ENCODE measurements at places on chromosomes 4 and X.

DNA sequence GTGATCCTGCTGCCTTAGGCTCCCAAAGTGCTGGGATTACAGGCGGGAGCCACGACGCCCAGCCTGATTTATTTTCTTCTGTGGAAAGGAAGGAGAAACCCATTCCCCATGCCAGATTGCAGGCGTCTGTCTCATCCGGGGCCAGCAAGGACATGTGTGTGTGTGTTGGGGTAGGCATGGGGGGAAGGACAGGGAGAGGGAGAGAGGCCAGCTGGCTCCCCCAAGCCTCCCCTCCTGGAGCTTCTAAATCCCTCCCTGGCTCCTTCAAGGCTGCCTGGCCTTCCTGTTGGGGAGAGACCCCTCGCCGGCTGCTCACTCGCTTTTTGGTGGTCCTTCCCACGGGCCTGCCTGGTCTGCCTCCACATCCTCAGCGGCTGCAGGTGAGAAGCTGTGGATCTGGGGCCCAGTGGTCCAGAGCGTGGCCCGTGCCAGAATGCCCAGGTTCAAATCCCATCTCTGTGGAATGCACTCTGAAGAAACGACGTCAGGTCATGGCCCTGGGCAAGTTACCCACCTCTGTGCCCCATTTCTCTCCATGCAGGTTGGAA lies 1.3 kb upstream of the PLXNB3 start:
- DNase-seq: no peak

- DNase-seq: no peak
These were observed 364.7 kb downstream of the PCDH7 start for GRCh38 chr4:31084806-31085416.

DNA sequence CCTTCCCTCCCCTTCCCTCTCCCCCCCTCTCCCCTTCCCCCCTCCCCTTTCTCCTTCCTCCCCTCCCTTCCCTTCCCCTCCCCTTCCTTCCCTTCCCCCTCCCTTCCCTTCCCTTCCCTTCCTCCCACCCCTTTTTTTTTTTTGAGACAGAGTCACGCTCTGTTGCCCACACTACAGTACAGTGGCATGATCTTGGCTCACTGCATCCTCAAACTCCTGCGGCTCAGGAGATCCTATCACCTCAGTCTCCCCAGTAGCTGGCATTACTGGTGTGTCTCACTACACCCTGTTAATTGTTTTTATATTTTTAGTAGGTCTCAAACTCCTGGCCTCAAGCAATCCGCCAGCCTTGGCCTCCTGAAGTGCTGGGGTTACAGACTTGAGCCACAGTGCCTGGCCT lies 66.6 kb downstream of the TBC1D9 start:
- DNase-seq: no peak

DNA sequence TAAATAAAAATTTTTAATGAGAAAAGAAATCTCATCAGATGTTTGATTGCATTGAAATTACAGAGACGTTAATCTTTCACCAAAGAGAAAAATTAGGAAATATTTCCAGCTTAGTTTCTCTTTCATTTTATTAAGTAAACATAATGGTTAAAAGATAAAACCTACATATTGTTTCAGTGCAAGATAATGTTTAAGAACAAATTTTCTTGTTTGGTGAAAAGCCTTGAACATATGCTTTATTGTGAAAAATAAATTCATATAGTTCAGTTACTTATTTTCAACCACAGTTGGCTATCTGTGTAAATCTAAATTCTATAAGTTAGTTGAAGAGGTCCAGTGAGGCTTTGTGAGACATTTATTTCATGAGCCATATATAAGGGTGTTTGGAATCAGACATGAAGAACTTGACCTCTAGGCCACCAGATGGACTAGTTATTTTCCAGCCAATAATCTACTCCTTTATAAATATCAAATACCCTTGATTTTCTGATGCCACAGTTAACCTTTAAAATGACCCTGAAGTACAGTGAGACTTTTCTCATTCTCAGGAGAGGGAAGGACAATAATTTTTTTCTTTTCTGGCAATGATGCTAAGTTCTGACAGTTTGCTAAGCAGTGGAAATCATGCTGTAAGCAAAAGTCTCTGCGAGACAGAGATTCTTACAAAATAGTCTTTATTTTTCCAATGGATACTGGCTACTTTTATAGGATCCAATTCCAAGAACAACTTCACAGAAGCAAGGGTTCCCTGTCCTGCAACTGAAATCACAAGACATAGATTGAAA lies 2.5 kb downstream of the ARSJ start:
- DNase-seq: no peak

DNA sequence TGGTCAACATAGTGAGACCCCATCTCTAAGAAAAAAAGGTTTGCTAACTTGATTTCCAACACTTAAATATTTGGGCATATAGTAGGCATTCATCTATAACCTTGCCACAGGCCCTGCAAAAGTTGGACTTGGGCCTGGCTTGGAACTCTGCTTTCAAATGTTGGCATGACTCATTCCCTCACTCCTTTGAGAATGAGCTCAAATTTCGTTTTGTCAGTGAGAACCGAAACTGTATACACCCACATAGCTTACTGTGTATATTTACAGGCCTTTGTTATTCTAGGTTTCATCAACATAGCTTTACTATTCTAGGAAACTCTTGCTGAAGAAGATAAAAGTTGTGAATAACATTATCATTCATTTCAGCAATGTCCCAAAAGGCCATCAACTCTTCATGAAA lies 88.7 kb upstream of the ELOVL6 start:
- peak; percentile 6 for DNase-seq

DNA sequence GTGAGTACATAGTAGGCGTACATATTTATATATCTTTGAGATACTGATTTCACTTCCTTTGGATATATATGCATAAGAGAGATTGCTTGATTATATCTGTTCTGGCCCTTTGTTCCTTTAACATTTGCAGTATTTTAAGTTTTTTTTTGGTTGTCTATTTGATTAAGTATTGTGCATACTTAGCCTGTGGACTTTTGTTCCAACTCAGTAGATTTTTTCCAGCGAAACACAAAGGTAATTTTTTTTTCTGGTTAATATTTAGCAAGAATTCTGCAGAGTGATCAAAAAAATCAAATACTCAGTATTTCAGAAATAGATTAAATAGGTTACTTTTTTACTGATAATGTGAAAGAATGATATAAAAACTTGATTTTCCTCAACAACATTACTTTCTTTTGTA lies at the start of gene AFM:
Gene AFM, plus strand, starts transcription at position 388 of the 400 bp plus-strand sequence. CDS start 31 bp downstream, outside the sequence.
- no peak for DNase-seq

DNA sequence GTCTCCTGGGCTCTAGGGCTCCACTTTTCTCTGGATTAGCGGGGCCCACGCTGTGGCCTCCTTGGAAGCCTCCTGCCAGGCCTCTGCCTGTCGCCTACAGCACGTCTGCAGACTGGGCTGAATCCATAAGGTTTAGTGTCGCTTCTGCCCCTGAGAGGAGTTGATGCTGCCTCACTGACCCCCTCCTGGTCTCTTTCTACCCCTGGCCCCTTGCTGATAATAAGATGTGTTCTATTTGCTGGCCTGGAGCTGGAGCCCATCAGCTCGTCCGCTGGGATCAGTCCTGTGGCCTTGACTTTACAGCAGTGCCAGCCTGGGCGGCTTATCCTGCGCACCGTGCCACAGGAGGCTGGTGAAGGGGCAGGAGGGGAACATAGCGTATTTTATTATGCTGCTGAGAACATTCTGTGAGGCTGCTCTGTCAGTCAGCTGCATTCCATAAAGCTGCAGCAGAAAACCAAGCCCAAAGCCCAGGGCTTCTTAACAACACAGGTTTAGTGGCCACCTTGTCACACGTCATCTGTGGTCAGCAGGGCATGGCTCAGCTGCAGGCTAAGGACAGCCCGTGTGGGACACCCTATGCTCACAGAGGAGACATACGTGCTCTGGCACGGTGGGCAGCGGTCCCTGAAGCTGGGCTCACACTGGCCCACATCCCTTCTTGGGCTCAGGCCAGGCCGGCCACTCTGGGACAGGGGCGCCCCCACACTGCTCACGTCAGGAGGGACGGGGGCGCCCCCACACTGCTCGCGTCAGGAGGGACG lies 29.3 kb upstream of the HGFAC start:
- DNase-seq: no peak

- DNase-seq: peak; percentile 80
These were observed at the start of gene SLC35A2 for GRCh38 chrX:48911412-48912182. TSS of gene SLC35A2 (minus strand) at chrX:48911646. CDS start at chrX:48911636, 10 bp downstream.

DNA sequence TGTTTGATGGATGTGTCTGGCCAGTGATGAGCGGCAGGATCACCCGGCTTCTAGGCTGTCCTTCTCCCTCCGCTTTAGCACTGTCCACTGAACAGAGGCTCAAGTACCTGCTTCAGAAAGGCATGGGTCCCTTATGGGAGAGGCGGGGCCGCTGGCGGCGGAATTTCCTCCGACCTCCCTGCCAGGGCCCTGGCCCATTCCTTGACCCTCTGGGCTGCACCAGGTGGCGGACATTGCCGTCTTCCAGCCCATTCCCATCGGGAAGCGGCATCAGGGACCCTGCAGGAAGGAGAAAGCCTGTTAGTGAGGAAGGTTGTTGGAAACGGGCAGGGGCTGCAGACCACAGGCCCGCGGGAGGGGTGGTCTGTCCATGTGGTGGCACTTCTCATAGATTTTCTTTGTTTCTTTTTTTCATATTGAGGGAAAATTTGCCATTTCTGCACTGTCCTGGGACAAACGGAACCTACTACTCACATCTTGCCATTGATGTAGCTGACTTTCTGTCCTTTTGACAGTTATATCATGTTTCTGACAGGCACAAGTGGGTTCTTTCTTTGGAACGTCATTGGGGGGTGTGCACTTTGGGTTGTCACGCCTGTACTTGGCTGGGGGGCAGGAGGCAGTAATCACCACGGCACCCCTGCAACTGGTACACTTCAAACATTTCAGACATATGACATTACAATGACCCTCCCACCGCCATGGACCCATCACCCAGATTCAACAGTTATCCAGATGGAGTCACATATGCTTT lies 6.1 kb downstream of the APLN start:
- no peak for DNase-seq

DNA sequence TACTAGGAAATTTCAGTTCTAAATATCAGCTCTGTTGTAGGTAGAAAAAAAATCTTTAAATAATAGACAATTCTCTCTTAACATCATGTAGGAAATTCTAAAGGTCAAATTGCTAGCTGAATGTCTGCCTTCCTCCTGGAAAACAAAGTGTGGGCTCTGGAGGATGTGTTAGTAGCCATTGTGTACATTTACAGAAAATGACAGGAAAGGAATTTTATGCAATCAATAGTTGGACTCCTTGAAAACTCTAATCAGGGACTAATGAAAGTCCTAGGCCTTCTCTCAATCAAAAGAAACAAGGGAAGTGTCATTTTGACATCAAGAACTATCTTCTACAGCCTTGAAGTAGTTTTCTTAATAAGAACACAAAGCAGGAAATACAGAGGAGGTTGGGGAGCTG lies 174.6 kb downstream of the ANKRD50 start:
- no peak for DNase-seq

DNA sequence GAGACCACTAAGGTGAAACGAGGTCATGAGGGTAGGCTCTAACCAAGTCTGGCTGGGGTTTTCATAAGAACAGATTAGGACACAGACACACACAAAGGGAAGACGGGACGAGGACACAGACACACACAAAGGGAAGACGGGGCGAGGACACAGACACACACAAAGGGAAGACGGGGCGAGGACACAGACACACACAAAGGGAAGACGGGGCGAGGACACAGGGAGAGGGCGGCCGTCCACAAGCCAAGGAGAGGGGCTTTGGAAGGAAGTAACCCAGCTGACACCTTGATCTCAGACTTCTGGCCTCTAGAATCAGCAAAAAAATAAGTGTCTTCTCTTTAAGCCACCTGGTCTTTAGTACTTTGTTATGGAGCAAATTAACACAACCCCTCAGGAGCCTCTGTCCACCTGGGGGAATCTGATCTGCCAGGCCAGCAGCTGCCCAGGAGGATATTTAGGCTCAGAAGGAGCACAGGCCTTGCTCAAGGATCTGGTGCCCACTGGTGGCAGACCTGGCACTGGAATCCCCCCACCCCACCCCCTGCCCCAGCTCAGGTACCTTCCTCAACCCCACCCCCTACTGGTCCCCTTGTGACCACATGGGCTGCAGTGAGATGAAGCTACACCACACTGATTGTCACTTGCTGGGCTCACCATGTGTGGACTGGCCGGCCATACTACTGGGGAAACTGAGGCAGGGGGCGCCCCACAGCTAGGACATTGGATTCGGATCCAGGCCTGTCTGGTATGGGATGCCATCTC lies 2.8 kb downstream of the ABLIM2 start:
- no peak for DNase-seq

DNA sequence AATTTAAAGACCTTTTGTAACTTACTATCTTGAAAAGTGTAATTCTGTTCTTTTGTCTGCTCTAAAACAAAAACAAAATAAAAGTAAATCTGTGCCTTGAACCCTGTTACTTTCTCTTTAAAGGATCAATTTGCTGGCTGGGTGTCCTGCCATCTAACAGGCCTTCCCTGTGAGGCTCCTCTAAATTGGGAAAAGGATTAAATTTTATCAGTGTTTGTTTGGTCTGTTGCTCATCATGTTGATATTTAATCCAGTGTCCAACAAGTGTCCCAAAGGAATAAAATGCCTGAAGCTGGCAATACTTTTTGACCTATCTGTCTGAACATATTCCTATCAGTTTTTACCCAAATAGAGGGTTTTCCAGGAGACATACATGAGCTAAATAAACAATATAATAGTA lies 688.7 kb downstream of the IL1RAPL1 start:
- DNase-seq: no peak

- DNase-seq: no peak
These were observed 195.0 kb upstream of the HS3ST1 start for GRCh38 chr4:11623726-11624037.

All from stimulated activated CD4-positive, alpha-beta T cell treated with anti-CD3 and anti-CD28 coated beads, Interleukin-15, amount 100 ng/mL, for 48 hours (primary cell).